GM12864 (cell line): ENCODE measurements at places on chromosomes 7 and 10.

DNA sequence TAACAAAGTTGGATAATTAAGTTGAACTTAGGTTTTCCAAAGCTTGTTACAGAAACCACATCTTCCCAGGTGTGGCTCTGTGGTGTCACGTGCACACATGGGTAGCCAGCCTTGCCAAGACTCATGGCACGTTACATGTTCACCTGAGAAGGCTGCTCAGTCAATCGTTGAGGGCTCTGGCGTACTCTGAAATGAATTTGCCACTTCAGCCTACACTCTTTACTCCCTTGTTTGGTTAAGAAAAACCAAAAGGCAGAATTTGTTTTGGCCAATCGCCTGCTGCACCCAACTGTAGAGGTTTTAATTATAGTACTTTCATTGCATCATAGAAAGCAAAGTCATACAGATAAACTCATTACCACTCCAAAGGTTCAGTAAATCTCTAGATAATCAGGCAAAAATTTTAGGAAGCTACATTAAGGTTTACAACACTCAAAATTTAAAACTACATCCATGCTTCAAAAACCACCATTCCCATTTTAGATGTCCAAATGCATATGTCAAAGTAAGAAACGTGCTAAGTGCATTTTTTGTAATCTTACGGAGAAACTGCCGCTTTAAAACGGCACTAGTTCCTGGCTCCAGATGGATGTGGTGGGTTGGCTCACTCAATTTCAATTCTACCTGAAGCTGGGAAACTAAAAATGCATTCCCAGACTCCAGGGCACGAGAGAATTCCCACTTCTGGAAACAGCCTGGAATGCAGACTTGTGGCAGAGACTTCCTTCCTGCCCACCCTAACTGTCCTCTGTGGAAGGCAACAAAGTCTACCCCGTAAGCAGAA, 88.4 kb downstream of the DIP2C start:
- DNase-seq, result no peak

DNA sequence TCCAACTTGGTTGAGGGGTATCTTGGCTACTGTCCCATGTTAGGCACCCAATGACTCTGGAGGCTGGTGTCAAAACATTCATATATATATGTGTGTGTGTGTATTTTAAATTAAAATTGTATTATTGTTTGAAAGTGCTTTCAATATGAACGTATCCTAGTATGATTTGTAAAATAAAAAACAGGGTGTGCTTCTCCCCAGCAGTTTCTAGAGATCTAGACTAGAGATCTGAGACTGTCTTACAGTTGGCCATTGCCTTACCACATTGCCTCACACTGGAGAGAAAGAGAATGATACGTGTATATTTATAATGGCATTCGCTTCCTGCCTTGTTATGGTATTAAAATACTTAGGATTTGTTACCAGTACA, 1.2 kb downstream of the BAG3 start:
- no peak for DNase-seq

DNA sequence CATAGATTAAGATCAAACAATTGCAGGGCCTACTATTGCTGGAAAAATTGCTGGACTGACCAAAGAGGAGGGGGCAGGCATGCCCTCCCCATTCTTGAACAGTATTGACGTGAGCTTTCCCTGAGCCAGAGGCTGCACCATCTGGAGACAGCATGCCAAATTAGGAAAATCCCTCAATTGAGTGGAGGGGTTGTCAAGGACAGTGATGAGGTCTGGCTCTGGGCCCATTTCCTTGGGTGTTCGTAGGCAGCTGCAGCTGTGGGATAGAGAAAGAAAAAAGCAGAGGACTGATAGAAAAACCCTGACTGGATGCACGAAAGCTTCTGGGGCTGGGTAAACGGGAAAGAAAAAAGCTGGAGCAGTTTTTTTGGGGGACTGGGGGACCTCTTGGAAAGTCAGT, 22.8 kb upstream of the ORC5 start:
- no peak for DNase-seq

- DNase-seq, result no peak
These were observed 989 bp downstream of the SRPK2 start for GRCh38 chr7:105387508-105388355.

DNA sequence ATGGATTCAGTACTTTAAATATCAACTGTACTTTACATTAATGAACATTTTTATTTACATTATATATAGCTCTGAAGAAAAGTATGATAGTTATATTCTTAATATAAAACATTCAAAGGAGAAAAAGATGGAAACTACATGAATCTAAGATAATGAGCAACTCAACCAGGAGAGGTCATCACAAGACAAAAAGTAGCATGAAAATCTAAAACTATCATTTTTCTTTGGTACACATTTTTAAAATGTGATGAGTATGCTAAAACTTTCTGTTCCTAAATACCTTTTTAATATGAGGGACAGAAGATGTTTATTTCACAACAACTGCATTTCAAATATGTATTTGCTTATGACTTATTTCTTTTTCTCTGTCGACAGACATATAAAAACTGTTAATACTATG, 2.4 kb downstream of the CNTNAP2 start:
- no peak for DNase-seq

DNA sequence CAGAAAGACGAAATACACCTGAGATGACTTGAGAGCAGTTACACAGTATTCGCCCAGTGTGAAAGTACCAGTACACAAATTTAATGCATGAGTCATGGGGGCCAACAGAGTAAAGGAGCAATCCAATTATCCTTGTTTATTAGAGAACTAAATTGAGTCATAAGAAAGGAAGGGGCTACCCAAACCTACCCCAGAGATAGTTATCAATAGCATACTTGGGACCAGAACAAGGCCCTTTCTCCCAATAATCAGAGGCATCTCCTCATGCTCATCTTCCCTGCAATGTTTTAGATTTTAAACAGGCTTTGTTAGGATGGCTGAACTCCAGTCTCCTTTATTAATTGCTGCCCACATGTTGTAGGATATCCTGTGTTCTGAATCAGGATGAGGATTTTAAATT, 239.7 kb upstream of the LRGUK start:
- no peak for DNase-seq

DNA sequence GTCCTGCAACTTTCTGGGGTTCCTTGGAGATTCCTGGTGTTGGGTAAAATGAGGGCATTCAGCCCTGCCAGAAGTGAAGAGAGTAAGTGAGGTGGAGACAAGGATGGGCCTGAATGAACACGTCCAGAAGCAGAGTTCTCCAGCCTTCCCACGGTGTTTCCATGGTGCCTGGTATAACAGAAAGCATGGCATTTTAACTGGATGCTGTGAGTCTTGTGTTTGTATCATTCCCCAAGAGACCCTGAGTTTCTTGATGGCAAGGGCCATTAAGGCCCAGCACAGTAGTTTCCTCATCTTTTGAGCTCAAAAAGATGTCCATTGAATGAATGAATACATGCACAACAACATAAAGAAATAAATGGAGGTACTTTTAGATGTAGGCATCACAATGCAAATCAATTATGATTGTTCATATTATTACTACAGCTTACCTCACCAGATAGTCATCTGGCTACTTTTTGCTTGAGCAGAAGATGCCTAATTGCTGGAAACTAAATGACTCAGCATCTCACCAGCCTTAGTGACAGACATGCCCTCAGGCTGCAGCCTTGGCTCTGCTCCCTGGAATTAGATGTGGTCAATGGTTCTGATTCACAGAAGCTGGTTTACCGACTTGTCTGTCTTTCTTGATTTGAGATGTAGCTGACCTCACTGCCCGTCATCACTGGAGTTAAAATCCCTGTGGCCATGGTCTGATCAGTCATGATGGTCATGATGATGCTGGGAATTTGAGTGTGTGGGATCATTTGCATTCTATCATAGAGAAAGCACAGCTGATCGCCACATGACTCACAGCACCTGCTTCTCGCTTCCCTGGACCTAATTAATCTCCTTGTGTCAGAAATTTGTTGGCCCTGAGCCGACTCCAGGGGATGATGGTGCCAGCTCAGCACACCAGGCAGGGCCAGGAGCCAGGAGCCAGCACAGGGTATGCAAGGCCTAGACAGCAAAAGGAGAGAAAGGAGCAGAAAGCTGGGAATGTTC, 83.9 kb downstream of the CXCL12 start:
- peak; percentile 19 for DNase-seq

DNA sequence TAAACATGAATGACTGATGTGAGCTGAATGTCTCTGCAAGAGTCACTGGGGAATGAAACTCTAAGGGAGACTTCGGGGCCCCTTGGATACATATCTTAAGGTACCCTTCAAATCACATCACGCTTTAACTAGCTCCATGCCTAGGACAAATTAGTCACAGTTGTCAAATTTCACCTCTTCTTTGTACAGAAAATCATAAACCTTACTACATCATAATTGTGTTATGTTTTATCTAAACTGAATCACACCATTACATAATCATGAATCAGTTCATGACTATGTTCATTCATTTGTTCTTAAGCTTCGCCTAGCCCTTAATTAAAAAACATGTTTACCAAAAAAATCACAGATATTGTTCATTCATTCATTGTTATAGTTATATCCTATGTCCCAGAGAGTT, 2.1 kb upstream of the SLC13A1 start:
- no peak for DNase-seq

GRCh38 chr7:128891942-128892269, 18.6 kb downstream of the KCP start:
- no peak for DNase-seq

DNA sequence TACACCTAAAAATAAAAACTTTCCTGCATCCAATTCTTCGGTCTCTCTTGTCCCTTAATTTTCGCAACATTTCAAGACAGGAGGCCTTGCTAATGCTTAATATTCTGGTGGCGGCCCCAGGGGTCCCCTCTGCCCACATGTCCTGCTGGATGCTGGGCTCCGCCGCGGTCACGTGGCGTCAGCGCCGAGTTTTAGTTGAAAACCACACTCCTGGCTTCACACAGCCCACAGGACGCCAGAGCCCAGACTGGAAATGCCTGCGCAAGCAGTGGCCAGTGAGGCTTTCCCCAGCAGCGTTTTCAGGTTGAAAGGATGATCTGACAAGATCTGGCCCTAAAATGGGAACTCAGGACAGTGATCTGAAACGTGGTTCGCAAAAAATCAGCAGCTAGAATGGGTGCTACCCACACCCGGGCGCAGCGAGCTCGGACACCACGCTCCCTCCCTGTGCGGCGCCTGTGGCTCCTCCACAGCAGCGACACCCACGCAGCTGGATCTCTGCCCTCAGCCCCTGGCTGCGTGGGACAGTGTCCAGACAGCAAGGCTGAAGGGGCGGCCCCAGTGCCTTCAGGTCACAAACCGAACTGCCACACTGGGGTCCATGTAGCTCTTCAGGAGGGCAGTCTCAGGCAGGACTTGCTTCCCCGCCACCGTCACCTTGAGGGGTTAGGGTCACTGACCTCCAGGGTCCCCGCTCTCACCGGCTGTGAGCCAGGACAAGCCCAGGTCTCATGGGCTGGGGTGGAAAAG, 11.6 kb upstream of the CYREN start:
- DNase-seq, result no peak

GRCh38 chr7:4659551-4660286, 22.4 kb upstream of the FOXK1 start:
- no peak for DNase-seq

- DNase-seq, result no peak
These were observed 331.5 kb upstream of the AKR1E2 start for GRCh38 chr10:4494551-4494950.
